ENCODE measurements at places on chromosomes 6 and 20. TPM values are rescaled to one million over a fixed set of nuclear protein-coding genes. Genes with fewer than 3 reads are reported as not detected.

GRCh38 chr6:93822434-93823265, 403.3 kb upstream of the EPHA7 start:
- no peaks in the 10 kb centered on the region for H3K4me1 ChIP-seq
- no peak overlapping the region for H3K4me3 ChIP-seq
- no peaks in the 10 kb centered on the region for H3K27me3 ChIP-seq
- no peak for DNase-seq
- H3K36me3 ChIP-seq = no peaks in the 10 kb centered on the region

DNA sequence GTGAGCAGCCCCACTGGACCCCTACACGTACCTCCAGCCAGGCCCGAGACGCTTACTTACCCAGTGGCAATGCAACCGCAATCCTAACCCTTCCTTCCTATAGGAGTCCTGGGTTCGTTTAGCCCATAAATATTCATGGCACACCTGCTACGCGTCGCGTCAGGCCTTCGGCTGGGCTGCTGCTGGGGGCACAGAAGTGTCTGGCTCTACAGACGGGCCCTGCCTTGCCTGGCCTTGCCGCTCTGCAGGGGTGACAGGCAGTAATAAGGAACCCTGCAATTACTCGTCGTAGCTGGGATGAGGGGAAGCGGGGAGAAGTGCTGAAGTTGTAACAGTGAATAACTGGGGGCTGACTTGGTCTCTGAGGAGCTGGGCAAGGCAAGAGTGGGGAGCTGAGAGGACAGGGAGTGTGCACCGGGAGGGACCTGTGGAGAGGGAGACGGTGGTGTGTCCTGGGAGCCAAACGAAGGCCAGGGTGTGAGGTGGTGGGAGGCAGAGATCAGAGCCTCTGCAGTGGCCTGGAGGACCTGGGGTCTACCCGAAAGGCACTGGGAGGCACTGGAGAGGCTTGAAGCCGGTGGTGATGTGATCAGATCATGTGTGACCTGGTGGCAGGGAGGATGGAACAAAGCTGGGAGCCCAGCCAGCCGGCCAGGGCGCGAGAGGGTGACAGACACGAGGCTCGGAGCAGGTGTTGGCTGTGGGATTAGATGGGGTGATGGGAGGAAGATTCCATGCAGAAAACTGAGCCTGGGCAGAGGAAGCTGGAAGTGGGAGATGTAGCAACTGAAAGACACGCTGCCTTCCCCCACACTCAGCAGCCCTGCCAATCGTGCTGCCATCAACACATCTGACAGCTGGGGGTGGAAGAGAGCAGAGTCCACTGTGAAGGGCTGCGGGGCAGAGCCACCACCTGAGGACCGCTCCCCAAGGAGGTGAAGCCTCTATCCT, 36.4 kb downstream of the PSMG4 start:
- no peaks in the 10 kb centered on the region for H3K27me3 ChIP-seq
- H3K27ac ChIP-seq = no peak overlapping the region
- H3K36me3 ChIP-seq = no peaks in the 10 kb centered on the region
- DNase-seq = no peak
- no peaks in the 10 kb centered on the region for H3K4me1 ChIP-seq
- no peak overlapping the region for H3K4me3 ChIP-seq

MMUT gene
- 15.4 TPM for total RNA-seq

CPXM1 gene
- not detected for total RNA-seq

Measured in CD4-positive, alpha-beta memory T cell (primary cell).